Stimulated activated CD8-positive, alpha-beta memory T cell treated with anti-CD3 and anti-CD28 coated beads, Interleukin-12 subunit alpha, Interleukin-12 subunit beta, amount 100 ng/mL, for 1 hour (primary cell): ENCODE measurements at places on chromosomes 3 and 15.

GRCh38 chr3:60282866-60283265 lies 968.4 kb downstream of the FHIT start:
- no peak for DNase-seq

DNA sequence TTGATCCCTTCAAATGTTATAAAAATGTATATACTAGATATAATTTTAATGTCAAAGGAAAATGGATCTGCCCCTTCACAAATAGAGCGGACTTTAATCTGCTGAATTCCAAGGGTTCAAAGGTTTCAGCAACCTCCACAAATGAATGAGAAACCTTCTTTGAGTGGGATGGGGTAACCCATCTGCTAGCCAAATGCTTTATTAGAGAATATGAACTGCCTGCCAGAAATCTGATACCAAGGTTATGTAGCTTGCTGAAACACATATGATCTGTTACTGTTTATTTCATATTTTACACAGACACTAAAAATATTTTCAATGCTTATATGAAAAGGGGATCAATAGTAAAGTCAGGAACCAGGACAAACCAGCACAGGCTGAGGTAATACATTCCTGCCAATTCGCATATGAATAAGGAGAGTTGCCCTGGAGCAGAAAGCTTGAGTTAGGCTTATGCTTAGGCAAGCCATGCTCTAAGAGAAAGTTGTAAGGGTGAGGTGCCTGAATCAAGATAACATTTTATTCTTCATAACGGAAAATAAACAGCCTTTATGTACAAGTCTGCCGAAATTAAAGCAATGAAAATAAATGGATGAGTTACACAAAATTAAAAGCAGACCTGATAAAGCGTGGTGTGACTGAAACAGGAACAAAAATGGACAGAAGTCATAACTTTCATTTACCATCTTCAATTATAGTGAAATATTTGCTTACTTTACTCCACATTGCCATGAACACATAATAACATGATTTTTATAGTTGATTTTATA lies 26.5 kb downstream of the PLOD2 start:
- DNase-seq, result no peak

DNA sequence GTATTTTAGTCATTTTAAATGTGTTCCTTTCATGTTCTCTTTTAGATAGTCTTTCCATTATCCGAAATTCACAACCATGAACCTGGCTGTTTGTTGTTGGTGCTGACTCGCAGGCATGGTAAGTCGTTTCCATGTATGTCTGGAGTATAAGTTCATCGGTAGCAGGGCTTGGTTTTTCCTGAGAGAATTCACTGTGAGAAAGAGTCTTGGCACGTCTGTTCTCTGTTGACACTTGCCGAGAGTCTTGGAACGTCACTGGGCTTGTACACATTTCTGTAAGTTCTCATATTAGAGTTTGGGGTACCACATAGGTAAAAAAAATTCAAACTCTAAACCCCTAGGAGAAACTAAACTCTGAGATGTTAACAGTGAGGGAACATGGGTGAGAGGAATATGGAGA lies 29.4 kb upstream of the EIF4A2 start:
- no peak for DNase-seq

GRCh38 chr3:15942462-15942861 lies 144.7 kb upstream of the ANKRD28 start:
- DNase-seq, result no peak

DNA sequence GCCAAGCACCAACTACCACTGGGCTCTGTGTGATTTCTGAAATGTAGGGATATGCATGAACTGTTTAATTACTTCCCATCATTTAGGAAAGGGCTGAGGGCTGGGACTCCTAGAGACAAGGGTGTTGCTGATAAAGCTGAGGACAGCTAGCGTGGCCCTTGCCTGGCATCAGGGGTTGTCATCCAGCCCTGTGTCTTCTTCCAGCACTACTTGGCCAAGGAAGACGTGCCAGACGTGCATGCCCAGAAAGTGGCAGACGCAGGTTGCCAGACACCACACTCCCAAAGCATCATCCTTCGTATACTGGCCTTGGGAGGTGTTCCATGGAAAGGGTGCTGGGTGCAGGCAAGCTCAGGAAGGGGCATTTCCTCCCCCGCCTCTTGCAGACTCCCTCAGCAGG lies 64.8 kb downstream of the LRIG1 start:
- DNase-seq, result no peak

GRCh38 chr3:131050001-131050400 lies 23.3 kb downstream of the NEK11 start:
- DNase-seq, result no peak

- DNase-seq, result no peak
Observed at GRCh38 chr15:36406366-36406765, 173.1 kb upstream of the CDIN1 start.
